Activated CD8-positive, alpha-beta T cell treated with anti-CD3 and anti-CD28 coated beads, Interleukin-2, amount 10 ng/mL, durations not matched to agents 7 days and 5 days (primary cell): ENCODE measurements at places on chromosomes 12 and 14. TPM values are rescaled to one million over a fixed set of nuclear protein-coding genes. Genes with fewer than 3 reads are reported as not detected.

The NKX2-1 gene
- total RNA-seq = not detected

The TBC1D30 gene
- total RNA-seq = 0.11 TPM

The PRKCH gene
- total RNA-seq = 318 TPM

The GOLT1B gene
- total RNA-seq = 37.3 TPM

The RNASE1 gene
- not detected for total RNA-seq

The TSFM gene
- 35.8 TPM for total RNA-seq

The ST8SIA1 gene
- 0.34 TPM for total RNA-seq

The RTN1 gene
- total RNA-seq = not detected

- DNase-seq = no peak
Measured at GRCh38 chr14:78248501-78249090, 78.4 kb downstream of the NRXN3 start.

GRCh38 chr12:20369305-20370013 is 1.1 kb downstream of the PDE3A start:
- DNase-seq = no peak

- DNase-seq = no peak
Measured at GRCh38 chr14:101035466-101036225, 132.1 kb upstream of the RTL1 start.

- DNase-seq = no peak
Measured at GRCh38 chr12:30763053-30763452, 8.3 kb upstream of the CAPRIN2 start.

GRCh38 chr12:121124402-121125109 is 8.1 kb upstream of the P2RX7 start:
- DNase-seq = peak; percentile 35

GRCh38 chr14:90412058-90412457 is 15.2 kb downstream of the CALM1 start:
- no peak for DNase-seq

DNA sequence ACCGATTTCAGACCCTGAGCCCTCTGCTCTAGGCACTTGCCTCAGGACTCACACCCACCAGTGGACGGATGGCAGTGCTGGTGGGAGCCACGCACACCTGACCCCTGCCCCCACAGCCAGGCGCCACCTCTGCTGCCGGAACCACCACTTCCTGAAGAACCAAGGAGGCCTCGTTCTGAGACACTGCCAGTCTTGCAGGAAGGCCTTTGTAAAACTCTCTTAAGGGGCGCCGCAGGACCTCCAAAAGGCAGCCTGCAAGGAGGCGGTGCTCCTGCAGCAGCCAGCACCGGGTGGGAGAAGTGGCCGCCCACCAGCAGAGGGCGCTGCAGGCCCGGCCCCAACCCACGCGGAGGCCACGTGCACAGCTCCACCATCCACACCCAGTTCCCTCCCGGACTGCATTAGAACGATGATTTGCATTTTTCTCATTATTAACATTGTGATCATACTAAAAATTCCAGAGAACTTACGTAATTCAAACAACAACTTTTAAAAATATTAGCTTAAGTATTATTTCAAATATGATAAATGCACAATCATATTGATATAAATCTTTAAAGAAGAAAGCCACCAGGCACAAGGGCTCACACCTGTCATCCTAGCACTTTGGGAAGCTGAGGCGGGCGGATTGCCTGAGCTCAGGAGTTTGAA is 12.8 kb downstream of the STX2 start:
- DNase-seq = peak; percentile 79

DNA sequence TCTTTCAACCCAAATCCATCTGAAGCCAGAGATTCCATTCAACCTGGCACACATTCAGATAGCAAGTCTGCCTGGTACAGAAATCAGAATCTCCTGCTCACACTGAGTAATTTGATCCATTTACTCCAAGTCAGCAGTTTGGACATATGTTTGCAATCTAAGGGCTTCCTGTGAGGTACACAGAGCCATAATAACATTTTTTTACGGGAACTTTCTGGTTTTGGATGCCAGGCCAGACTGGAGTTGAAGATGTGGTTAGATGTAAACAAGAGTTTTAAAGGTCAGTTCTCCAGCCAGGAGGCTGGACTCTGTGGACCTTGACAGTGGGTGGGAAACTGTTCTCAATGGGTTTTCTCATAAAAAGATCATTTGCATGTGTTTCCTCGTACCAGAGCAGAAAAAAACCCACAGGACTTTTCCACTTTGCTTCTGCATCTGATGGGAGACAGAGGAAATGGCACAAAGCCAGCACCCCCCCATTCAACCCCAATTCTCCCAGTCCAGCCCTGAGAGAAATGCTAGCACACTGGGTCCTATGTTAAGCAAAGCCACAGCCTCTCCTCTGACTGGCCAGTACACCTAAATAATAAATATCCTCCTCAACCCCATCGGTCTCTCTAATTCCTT is 17.7 kb upstream of the TSPAN11 start:
- no peak for DNase-seq

- DNase-seq = no peak
Measured at GRCh38 chr14:89040080-89040459, 215.6 kb downstream of the TTC8 start.

DNA sequence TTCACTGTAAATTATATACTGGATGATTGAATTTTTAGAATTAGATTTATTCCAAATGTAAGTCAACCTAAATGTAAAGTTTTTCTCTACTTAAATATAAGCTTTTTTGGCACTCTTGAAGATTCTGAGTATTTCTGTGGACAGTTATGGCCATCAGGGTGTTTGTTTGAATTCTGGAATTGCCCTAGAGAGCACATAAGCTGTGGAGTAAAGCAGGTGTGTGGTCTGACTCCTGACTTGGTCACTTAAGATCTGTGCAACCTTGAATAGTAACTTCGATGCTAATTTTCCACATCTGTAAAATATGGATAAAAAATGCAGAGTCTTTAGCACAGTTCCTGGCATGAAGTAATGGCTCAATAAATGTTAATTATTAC is 64.4 kb downstream of the FUT8 start:
- DNase-seq = no peak

DNA sequence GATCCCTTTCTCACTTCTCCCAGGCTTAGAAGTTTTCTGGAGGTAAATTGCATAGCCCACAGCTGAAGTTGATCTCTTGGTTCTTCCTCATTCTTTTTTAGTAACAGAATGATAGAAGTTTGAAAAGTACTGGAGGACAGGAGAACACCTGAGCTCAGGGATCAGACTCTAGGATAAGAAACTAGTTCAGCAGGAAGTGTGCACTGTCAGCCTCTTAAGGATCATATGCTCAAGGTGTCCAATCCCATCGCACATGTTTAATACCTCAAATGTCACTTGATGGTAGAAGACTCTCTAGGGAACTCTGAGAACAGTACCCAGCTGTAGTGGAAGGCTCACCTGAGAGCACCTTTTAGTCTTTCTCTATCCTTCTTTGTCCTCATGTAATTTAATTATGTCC is 14.7 kb upstream of the LIMA1 start:
- DNase-seq = no peak

DNA sequence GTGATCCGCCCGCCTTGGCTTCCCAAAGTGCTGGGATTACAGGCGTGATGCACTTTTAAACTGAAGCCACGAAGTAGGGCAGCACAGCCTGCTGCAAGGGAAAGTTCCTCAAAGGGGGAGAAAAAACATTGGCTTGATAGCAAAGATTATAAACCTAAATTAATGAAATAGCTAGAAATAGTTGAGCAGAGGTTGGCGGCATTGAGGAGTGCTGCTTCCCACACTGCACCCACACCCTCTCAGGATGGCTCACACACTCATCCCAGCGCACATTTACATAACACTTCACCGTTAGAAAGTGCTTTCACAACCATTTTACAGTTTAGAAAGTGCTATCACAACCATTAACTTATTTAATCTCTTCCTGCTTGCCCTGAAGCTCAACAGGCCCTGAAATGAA is 44.4 kb upstream of the TCL1A start:
- DNase-seq = no peak

GRCh38 chr12:78864870-78865463 is 393 bp downstream of the SYT1 start:
- DNase-seq = no peak

GRCh38 chr12:19200261-19200660 is 70.7 kb downstream of the PLEKHA5 start:
- DNase-seq = no peak

DNA sequence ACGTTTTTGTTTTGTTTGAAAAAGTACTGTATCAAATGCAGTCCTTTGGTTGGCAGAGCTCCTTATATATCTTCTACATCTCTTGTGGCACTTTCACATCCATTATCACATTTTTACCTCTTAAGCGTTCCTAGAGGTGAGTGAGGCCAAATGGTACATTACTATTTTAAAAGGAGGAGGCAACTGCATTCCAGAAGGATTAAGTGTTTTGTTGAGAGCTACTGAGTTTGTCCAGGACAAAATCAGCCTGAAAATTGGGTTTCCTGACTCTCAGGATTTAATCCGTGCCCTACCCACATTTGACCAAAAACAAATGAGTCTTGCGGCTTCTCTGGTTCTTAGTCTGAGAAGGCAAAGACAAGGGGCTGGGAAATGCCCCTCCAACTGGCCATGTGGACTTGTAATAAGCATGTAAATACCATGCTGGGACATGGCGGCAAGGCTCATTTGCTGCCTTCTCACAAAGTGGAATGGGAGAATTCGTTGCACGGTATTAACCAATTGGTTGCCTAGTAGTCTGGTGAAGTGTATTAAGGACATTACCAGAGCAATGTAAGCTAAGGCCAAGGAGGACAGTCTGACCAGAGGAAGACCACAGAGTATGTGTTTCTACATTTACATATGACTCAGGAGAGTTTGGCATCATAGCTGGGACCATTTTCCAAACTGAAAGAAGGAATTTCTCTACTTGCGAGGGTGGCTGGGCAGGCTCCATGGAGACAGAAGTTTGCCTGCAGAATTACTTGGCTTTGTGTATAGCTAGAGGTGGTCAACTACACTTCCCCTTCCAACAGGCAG is 175.8 kb upstream of the PLXNC1 start:
- DNase-seq = no peak

DNA sequence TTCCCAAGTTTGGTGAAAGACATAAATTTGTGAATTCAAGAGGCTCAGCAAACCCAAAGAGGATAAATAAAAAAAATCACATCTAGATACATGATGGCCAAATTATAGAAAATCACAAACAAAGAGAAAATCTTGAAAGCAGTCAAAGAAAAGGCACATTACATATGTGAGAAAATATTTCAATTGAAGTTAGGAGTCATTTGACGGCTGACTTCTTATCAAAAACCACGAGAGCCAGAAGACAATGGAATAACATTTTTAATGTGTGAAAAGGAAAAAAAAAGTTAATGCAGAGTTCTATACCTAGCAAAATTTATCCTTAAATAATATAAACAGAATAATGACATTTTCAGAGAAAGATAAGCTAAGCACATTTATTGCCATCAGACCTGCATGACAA is 307.0 kb downstream of the C12orf75 start:
- DNase-seq = no peak
